Transverse colon (tissue), 4 donors: ENCODE measurements at places on chromosomes 7 and 10. TPM values are rescaled to one million over a fixed set of nuclear protein-coding genes. Genes with fewer than 3 reads are reported as not detected.

DNA sequence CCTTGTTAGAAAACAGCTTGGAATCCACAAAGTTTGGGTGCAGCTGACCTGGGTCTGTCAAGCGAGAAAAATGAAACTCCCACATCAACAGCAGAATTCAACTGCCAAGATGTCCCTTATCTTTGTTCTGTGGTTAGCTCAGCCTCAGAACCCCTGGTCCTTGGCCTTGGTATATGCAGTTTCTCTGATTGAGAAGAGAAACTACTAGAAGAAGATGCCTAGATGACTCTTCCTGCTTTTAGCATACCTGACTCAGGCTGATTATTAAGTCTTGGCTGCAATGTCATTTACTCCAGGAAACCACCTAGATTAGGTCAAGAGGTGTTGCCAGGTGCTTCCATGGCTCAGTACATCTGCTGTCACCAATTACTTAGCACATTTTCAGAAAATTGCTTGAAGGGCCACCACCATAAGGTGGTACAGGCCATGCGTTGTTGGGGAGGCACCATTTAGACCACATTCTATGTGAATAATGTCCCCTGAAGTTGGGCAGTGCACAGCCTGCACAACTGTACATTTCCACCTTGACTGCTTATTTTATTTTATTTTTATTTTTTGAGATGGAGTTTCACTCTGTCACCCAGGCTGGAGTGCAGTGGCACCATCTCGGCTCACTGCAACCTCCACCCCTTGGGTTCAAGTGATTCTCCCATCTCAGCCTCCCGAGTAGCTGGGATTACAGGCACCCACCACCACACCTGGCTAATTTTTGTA is 59.4 kb upstream of the ZNF438 start:
- DNase-seq = no peak

DNA sequence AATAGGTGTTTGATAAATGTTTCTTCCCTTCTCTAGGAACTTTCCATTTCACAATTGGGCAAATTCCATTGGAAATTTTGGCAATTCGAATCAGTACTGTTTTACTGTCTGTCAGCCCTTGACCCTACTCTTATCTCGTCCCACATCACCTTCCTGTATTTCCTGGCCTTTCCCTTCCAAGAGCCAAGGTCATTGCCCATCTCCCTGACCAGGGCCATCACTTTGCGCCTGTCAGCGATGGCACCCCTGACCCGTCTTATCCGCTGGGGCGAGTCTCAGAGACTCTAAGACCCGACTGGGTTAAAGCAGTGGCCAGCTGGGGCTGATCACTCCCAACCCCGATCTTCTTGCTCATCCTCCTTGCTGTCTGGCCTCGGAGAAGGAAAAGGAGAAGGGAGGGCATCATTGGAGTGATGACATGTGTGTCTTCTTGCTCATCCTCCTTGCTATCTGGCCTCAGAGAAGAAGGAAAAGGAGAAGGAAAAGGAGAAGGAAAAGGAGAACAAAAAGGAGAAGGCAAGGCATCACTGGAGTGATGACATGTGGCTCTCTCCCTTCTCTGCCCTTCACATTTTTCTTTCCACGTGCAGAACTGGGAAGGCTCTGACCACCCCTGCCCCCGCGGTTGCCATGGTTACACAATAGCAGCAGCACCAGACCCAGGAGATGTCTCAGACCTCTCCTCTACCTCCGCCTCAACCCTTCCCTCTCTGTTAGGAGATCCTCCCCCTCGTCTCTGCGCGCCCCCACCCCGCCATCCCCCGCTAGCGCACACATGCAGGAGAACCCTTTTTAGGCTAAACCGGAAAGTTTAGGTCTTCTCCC is 2.0 kb downstream of the SEMA3D start:
- DNase-seq = peak; percentile 8

DNA sequence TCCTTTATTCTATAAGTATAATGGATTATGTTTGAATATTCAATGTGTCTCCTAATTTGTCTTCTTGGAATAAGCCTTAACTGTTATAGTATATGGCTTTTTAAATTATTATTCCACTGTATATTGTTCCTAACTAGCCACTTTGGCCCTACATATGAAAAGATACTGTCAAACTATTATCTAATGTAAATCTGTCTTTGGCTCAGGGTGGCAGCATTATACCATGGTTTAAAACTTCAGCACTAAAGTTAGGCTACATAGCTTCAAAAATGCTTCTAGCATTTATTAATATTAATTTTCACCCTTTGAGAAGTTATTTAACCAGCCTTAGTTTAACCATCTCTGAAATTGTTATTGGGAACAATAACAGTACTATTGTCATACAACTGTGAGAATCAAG is 543.1 kb upstream of the MBL2 start:
- DNase-seq = no peak

- no peak for DNase-seq
Observed at GRCh38 chr10:11871466-11871865, 48.3 kb downstream of the PROSER2 start.

DNA sequence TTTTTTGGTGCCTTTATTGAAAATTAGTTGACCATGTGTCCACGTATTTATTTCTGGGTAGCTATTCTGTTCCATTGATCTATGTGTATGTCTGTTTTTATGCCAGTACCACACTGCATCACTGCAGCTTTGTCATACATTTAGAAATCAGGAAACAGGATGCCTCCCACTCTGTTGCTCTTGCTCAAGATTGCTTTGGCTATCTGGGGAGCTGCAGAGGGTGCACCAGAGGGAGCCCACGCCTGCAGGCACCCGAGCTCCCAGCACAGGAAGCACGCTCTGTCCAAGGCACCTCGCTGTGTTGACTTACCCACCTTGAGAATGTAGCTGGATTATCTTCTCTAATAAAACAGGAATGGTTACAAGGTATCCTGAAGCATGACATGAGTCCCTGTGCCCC is 301.7 kb downstream of the TCERG1L start:
- no peak for DNase-seq

- no peak for DNase-seq
Observed at GRCh38 chr10:8393531-8393930, 339.0 kb downstream of the GATA3 start.

DNA sequence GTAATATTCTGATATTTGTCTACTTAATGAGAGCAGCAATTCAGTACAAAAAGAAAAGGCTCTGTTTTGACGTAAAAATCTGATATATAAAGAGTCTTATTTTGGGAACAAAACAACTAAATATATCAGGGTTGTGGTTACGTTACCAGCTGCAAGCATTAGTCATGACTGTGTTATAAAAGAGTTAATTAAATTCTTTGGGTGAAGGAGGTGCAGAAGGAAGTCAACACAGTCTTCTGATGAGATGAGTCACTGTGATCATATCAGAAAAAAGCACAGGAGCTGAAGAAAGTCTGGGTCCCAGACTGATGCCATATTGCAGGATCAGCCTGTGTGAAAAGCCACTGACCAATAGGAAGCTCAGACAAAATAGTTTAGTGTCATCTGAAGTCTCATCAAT is 234.3 kb upstream of the TEX47 start:
- DNase-seq = no peak

GRCh38 chr7:39582536-39582935 is 16.3 kb downstream of the YAE1 start:
- no peak for DNase-seq

- no peak for DNase-seq
Observed at GRCh38 chr7:3911685-3912084, 610.6 kb downstream of the SDK1 start.

GRCh38 chr7:76280408-76280807 is 22.1 kb upstream of the HSPB1 start:
- DNase-seq = no peak

DNA sequence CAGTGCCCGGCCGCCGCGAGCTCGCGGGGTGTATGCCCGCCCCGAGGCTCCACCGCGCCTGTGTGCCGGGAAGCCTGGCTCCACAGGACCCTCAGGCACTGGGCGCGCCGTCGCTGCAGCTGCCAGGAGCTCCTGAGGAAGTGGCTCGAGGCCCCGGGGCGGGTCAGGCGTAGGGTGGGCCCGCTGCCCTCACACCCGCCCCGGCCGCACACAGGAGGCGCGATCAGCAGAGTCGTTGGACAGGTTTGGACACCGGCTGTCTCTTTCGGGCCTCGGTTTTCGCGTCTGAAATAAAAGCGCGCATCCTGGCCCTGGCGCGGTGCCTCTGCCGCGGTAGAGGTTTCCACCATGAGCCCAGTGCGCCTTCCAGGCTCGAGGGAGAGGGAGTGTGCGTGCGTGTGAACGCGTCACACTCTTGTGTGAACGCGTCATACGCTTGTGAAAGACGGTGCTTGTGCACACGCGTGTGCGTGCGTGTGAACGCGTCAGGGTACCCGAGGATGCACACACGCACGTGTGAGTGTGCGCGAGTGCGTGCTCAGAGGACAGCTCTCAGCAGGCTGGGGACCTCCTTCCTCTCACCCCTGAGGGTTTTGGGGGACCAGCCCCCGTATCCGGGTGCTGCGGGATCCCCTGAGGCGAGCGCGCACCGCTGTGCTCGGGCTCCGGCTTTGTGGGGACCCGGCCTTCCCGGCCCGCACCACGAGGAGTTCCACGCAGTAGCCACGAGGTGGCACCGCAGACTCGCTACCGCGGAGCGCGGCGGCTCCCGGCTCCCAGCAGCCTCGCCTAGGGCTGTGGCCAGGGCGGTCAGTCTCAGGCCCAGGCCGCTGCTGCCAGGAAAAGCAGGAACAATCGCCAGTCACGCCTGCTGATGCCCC is 83.8 kb downstream of the BMS1 start:
- peak; percentile 64 for DNase-seq

DNA sequence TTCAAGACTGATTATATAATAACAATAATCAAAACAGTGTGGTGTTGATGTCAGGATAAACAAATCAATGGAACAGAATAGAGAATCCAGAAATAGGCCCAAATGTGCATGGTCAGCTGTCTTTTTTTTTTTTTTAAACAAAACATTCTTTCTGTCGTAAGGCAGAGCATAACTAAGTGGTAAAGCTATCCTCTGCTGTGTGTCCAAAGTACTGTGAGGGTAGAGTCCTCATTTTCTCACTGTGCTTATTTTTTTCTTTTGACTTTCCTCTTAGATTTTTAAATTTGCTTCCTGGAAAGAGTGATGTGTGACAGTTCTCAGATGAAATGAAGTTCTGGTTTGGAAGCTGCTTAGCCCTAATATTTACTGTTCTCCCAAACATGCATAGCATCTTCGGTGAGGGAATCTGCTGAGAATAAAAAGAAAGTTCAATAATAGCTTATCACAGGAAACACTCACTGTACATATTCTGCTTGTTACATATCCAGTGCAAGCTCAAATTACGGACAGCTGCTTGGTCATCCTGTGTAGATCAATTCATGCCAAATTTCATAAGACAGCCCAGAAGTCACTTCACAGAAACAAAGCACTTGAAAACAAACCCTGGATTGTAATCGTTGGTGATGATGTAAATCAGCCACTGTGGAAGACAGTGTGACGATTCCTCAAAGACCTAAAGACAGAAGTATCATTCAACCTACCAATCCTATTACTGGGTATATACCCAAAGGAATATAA is 423.9 kb downstream of the NEBL start:
- no peak for DNase-seq

- no peak for DNase-seq
Observed at GRCh38 chr10:110706690-110707098, 62.6 kb downstream of the RBM20 start.

DNA sequence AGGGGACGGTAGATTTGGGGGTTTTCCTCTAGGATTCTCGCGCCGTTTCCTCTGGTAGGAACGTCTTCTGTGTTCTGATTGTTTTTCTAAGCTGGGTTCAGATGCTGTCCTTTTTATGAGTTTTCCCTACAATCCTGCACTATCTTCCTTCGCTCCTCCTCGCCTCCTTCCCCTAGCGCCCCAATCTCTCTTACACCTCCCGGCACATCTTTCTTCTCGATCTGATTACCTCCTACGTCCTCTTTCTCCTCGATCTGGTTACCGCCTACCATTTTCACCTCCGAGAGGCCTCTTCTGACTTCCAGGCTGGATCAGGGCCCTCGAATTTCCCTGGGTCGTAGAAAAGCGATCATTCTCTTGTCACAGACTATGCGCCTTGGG is 413 bp downstream of the BUD31 start:
- DNase-seq = no peak

GRCh38 chr10:113060201-113061053 is 110.4 kb downstream of the TCF7L2 start:
- peak; percentile 44 for DNase-seq

DNA sequence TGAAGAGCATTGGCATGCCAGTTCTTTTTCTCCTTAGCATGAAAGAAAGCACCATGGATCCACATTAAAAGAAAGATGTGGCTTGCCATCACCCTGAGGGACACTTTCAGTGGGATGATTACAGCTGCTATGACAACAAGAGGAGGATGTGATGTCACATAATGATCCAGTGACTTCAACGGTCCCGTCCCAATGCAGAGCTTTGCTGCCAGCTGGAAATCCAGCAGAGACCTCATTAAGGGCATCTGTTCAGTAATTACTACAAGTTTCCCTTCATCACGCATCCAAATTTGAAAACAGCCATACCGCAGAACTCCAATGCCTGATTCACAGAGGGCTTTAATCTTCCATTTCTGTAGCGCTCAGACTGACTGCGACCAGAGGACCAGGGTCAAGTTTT is 206.6 kb downstream of the LSM5 start:
- DNase-seq = no peak

DNA sequence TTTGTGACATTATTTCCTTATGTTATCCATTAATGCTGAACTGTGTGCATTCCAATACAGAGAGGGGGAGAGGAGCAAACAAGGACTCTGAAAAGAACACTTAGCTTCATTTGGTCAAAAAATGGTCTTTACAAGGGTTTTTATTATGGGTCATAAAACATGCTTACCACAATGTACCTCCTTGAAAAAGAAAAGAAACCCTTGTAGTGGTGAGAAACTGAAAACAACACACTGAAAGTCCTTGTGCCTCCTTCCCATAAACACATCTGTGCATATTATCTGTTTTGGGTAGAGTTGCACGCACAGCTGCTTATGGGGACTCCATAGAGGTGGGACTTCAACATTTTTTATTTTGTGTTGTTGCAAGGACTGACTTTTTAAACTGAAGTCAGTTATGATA is 98.7 kb downstream of the CDK6 start:
- DNase-seq = no peak

GRCh38 chr7:70439651-70440050 is 692.3 kb upstream of the GALNT17 start:
- no peak for DNase-seq

GRCh38 chr10:4353964-4354363 is 472.0 kb upstream of the AKR1E2 start:
- no peak for DNase-seq

DNA sequence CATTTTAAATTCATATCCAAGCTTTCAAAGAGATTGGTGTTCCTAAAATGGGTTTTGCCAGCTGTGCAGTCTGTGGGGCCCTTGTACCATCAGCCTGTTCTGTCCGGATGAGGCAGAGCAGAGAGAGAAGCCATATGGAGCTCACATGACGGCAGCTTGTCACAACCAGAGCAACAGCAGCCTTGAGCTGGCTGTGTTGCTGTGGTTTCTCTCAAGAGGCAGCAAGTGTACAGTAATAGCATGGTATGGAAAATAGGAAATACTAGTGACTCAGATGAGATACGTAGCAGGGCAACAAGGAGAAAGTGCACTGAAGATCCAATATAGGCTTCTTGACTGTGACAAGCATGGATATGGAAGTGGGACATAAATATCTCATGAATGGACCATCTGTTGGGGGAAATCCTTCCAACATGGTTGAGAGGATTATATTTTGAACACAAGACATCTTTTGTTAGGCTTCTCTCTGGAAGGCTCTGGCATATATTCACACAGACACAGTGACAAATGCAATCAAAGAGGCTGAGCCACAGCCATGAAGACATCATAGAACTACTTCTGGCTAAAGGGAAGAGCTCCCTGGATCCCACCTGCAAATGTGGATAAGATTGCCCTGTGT is 251.0 kb upstream of the TAC1 start:
- no peak for DNase-seq

Gene ICA1
- 59.9 TPM for total RNA-seq

Gene CC2D2B
- total RNA-seq = 1.1 TPM

Gene FZD8
- total RNA-seq = 9.4 TPM

Gene MYO3A
- total RNA-seq = not detected

Gene MMP21
- total RNA-seq = 0.16 TPM

Gene TRIL
- total RNA-seq = 0.82 TPM
